ENCODE measurements at places on chromosomes 13 and 19.

DNA sequence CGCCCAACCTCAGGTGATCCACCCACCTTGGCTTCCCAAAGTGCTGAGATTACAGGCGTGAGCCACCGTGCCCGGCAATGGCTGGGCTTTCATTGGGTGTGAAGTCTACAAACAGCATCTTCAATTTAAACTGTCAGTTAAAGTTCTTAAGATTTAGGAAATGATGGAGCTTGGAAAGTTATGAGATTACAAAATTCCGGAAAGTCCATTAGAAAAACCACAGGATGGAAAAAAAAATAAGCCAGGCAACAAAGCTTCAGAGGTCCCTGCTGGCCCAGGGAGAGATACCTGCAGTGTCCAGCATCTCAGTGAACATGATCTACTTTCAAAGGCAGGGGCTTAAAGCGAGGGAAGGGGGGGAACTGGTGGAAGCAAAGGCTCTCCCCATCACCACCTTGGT is 4.6 kb upstream of the ZNF587B start:
- DNase-seq, result no peak

DNA sequence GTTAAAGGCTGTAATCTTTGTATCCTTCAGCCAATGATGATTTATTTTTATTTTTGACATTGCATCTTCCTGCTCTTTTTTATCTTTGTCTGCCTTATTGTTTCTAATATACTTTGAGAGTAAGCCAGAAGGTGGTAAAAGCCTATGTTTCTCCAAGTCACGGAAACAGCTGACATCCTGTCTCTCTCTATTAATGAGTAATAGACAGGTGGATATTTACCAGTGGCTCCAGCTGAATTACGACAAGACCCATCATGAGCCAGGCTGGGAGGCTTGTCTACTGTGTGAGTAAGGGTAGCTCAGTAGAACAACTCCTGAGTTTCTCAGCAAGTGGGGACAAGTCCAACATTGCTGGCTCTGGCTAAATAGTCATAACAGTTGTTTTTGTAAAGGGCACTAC is 166.6 kb downstream of the NDFIP2 start:
- DNase-seq, result no peak

DNA sequence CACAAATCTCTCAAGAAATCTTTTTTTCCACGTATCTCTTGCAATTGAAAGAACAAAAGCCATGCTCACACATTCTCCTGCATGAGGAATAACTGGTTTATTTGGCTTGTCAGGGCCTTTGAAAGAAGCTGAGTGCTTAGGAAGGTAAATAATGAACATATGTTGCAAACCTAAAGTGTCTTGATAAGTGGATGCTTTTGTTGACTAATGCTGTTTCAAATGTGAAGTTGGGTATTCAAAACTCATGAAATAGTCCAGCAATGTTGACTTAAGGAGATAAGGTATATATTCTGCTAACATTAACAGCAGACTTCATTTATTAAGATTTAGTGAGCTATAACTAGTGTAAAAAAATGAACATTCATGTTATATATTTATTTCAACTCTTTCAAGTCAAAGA is 1792.7 kb upstream of the MIR17HG start:
- no peak for DNase-seq

- DNase-seq, result no peak
Measured at GRCh38 chr13:80931118-80931517, 590.2 kb upstream of the SPRY2 start.

- DNase-seq, result no peak
Measured at GRCh38 chr13:54165581-54166215, 1137.1 kb downstream of the OLFM4 start.

- DNase-seq, result no peak
Measured at GRCh38 chr13:89163096-89163495, 1491.9 kb downstream of the SLITRK5 start.
